Tongue (tissue), 3 donors: ENCODE measurements at places on chromosomes 6 and 20. TPM values are rescaled to one million over a fixed set of nuclear protein-coding genes. Genes with fewer than 3 reads are reported as not detected.
A peak's percentile ranks its signal among the peaks of the same experiment; 100 is the strongest.

Gene SLC44A4
- total RNA-seq: 1.7 TPM

Gene SPATS1
- not detected for total RNA-seq

Gene CGA
- 1.9 TPM for total RNA-seq

Gene NKAIN2
- total RNA-seq: 1.7 TPM

Gene MOG
- total RNA-seq: not detected

Gene C6orf118
- total RNA-seq: 0.72 TPM

Gene MLIP
- total RNA-seq: 51.3 TPM

Gene DZANK1
- 1.6 TPM for total RNA-seq

DNA sequence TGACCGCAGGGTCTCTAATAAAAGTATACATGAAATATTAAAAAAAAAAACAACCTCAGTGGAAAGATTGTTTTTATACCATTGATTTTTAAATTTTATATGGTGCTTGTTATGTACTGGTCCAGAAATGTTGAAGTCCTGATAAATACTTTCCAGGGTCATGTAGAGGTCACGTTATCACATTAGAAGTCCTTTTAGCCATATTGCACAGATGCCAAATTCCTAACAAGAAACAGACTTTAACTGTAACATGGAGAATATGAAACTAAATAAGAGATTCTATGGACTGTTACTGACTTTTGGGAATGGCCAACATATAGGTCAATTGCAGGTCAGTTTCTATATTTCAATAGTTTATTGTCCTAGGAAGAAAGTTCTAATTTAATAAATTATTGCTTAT, 89.0 kb downstream of the ADGRB3 start:
- peak; percentile 46 for DNase-seq

GRCh38 chr20:32894711-32895355, 36.1 kb downstream of the EFCAB8 start:
- no peak for DNase-seq

DNA sequence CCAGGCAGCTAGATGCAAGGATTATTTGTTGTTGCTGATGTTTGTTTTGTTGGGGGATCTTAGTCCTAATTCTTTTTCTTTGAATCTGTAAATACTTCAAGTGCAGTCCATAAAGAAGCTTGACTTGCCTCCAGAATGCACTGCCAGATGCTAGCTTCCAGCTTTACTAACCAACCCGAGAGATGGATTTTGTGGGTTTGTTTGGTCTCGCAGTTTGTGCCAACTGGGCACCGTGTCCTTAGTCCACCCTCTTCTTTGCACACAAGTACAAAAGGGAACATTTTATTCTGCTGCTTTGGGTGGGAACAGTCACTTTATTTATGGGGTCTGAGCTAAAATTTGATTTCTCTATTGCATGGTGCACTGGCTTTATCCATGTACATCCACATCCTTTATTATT, 212.0 kb downstream of the PLCB1 start:
- no peak for DNase-seq

DNA sequence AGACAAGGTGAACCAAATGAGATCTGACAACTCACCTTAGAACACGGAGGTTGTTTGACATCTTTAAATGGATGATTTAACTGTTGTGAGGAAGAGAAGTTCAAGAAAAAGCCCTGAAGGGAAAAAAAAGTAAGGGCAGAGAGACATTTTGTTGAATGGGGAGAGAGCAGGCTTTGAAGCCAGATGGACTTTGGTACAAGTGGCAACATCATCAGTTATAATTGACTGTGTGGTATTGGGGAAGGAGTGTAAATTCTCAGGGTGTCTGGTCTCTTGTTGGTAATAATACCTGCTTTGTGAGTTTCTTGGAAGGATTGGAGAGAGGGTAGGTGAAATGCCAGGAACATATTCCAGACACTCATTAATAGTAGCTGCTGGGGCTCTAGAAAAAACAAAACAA, 21.6 kb downstream of the OGFRL1 start:
- no peak for DNase-seq

DNA sequence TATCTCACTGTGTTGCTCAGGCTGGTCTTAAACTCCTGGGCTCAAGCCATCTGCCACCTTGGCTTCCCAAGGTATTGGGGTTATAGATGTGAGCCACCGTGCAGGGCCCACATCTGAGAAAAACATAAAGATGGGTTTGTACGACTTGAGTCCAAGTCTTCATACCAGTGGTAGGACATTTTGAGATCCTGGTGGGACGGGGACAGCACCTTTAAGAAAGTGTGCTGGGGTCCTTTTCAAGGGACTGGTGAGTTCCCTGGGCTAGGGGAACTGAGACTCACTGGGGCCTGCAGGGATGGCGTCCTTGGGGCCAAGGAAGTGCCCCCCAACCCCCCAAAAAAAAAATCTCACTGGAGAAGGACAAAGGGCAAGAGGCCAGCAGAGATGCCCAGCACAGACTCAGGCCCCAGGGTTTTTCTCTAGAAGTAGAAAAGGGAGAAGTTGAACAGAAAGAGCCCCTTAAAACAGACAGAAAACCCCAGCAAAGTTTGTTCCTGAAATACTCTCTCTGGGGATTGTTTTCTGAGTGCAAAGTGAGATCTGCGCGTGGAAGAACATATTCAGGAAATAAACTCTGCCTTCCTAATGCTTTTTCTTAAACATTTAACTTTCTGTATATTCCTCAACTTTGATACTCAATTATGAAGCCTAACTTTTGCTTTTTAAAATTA, 10.7 kb downstream of the OSBPL2 start:
- no peak for DNase-seq

- DNase-seq: peak; percentile 35
Measured at GRCh38 chr6:106084106-106084988, 1.8 kb upstream of the PRDM1 start.

DNA sequence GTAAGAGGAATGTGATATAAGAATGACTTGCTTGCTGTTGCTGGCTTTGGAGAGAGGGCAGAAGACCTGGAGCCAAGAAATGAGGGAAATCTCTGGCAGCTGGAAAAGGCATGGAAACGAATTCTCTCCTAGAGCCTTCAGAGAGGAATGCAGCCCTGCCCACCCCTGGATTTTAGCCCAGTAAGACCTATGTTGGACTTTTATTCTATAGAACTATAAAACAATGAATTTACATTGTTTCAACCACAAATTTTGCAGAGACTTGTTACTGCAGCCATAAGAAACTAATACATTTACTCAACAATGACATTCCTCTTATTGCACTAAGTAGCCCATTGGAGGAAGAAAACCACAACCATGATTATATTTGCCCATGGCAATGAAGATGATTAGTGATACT, 39.5 kb upstream of the PREP start:
- DNase-seq: no peak

- DNase-seq: no peak
Measured at GRCh38 chr20:11987526-11987925, 69.8 kb downstream of the BTBD3 start.
